ENCODE measurements at places on chromosomes 12 and 14. TPM values are rescaled to one million over a fixed set of nuclear protein-coding genes. Genes with fewer than 3 reads are reported as not detected.

DNA sequence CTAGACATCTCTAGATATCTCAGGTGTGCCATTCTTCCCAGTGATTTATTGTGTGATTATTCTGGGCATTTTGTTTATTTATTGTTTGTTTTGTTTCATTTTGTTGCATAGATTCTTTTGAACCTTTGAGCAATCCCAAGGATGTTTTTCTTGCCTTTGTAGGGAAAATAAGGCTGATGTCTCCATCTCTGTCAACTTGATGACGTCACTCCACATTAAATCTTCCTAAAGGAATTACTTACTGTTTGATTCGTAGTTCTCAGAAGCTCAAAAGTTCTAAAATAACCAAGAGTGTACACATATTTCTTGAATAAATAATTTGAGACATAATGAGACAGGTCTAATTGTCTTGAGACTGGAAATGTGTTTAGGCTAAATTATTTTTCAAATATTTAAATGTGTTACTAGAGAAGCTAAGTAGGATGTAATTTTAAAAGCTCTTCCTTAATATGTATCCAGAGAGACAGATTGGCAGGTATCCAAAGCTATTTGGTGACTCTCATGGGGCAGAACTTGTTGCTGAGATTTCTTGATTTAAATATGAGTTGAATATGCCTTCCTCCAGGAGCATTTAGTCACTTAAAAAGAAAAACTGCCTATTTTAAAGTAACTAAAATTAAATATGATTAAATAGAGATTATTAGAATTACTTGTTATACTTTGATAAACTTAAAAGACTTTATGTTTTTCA is 128.7 kb downstream of the CNTN1 start:
- DNase-seq = no peak

GRCh38 chr14:100190126-100190525 is 30.7 kb upstream of the DEGS2 start:
- no peak for DNase-seq

DNA sequence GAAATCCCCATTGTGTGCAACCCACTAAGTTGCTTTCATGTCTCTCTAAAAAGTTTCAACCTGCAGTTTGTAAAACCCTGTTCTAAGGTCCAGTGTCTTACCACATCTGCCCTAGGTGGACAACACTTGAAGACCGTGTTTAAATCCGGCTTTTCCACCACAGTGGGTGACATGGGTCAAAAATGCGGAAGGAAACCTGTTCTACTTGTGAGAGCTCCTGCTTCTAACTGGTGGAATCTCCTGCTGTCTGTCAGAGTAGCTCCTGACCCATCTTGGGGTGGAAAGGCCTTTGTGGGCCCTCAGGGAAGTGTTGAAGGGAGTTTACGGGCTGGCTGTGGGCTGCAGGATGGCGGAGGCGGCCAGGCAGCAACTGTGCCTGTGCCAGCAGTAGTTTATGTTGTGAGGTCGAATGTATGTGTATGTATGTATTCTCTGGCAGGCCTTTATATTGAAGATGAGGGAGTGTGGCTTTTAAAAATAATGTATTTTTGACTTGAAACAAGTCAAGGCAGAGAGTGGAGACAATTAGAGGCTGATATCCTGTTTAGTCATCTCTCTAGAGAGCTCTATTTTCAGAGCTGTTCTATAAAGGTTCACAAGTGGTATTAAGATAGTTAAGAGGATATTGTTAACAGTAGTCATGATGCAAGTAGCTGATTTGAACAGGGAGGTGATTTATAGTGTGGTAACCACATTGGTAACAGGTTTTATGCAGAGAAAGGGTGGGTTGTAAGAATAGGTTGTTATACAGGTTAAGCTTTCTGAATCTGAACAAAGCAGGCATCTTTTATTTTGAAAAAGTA is 67.0 kb downstream of the PRKCH start:
- DNase-seq = no peak

DNA sequence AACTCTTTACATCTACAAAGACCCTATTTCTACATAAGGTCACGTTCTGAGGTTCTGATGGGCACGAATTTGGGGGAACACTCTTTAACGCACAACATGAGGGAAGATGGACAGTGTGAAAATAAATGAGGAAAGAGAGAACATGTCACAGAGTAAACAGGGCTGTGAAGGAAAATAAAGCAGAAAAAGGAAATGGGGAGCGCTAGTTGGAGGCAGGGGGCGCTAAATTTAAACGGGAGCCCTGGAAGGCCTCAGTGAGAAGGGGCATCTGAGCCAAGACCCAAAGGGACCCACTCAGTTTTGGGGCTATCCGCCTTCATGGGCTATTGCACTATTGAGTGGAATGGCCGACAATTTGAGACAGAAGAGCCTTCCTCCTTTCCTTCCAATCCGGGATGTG is 50.5 kb downstream of the PLXNC1 start:
- no peak for DNase-seq

- no peak for DNase-seq
These were observed 62.8 kb upstream of the EGLN3 start for GRCh38 chr14:34013721-34014060.

DNA sequence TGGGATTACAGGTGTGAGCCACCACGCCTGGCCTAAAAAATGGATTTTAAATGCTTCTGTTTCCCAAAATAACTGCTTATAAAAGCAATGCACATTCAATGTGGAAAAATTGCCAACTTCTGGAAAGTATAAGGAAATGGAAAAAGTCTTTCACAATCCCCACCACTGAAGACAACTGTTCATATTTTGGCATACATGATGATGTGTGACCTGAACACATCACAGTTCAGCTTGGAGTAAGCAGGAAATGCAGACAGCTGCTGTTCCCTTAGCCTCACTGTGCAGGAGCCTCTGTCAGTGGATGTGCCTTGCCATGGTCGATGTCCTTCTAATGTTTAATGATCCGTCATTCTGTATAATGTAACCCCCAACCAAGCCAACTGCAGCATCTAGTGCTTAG is 5.2 kb downstream of the MTERF2 start:
- DNase-seq = no peak

- DNase-seq = no peak
These were observed 40.6 kb downstream of the WSCD2 start for GRCh38 chr12:108169708-108170107.

The CCDC60 gene
- not detected for polyA plus RNA-seq
